ENCODE measurements at places on chromosomes 3 and 15.

GRCh38 chr3:34200576-34200975 is 402.1 kb downstream of the PDCD6IP start:
- DNase-seq = no peak

DNA sequence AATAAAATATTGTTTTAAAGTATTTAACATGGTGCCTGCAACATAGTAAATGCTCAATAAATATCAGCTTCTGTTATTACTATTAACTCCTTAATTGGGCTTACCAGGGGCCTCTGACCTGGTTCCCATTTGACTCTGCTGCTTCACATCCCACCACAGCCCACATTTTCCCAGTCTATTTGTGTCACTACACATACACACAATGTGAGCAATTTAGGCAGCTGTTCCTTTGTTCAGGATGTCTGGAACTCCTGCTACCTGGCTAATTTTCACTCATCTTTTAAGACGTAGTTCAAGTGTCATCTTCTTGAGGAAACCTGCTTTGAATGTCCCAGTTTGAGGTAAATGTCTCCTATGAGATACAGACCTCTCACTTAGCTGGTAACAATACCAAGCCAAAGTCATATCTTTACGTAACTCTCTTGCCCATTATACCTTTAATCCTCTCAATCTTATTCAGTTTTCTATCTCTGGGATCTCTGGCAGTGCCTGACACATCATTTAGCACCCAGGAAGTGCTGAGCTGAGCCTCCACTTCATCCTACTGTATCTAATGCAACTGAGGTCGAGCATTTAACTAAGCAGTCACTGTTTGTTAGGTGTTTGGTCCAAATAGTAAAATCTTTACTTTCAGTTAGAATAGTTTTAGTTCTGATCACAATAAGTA is 4.4 kb downstream of the TGFBR2 start:
- no peak for DNase-seq

- no peak for DNase-seq
Measured at GRCh38 chr3:138400651-138401070, 33.8 kb upstream of the ESYT3 start.

DNA sequence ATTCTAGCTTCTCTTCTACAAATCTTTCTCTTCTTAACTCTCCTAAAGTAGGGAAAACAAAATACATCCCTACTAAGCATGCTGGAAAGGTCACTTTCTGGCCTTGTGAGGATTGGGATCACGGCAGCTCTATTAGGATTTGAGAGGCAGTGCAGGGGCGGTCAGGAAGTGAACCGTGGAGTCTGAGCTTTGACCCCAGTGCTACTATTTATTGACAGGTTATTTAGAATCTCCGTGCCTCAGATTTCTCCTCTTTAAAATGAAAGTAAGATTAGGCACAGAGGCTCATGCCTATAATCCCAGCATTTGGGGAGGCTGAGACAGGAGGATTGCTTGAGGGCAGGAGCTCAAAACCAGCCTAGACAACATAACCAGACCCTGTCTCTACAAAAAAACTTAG is 42.0 kb upstream of the CHRM5 start:
- no peak for DNase-seq

- DNase-seq = no peak
Measured at GRCh38 chr3:36058404-36059030, 321.8 kb upstream of the STAC start.

DNA sequence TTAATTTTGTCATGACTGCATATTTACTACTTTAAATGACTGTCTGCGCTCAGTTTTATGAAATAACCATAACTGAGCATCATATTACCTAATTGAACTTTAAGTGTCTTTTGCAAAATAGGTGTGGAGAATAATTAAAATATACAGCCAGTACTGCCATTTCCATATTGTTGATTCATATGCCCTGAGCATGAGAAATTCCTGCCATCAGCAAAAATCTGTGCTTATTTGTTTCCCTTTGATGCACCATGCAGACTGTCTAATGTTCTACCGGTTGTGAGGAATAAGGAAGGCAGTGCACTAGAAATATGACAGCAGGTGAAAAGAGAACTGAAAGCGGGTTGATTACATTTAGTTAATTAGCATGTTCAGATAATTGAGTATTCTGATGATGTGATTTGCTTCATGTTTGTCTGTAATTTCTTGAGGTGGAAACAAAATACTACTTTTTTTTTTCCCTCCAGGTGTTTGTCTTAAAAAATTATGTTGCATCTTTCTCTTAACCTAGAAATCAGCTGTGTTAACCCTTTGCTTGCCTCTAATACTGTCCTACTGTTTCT is 229.4 kb upstream of the AZI2 start:
- DNase-seq = no peak

DNA sequence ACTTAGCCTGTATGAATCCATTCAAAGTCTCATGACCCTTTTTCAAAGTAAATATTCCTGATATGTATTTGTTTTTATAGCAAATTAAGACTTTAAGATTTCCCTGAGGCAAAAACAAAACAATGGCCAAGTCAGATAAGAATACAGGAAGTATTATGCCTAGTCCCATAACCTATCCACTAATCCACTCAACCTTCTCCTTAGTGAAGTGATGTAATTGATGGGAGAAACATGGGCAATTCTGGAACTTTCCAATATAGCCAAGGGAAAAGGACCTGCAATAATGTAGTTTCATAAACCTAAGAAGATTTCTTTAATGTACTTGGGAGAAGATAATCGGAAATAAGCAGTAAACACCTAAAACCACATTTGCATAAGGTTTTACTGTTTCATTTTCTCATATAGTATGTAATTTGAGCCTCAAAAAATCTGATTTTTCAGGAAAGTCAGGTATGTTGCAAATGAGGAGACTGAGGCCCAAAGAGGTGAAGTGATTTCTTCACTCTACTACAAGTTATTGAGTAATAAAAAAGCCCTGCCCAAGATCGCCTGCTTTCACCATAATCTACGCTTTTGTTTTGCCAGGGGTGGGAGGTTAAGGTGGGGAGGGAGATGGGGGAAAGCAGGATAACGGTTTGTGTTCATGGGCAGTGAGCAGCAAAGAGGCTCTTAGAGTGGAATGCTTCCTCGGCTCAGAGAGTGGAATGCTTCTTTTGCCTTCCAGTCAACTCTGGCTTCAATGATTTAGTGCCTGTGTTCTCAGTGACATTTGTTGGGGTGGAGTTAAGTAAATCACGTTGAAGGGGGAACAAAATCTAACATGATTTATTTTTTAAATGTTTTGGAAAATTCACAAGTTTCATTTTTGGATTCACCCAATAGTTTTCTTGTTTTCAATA is 95.0 kb upstream of the FNDC3B start:
- DNase-seq = no peak

Data from anterior cingulate cortex (tissue), 58 donors.